ENCODE measurements at places on chromosomes 13 and 19. TPM values are rescaled to one million over a fixed set of nuclear protein-coding genes. Genes with fewer than 3 reads are reported as not detected.

GRCh38 chr19:46205183-46205984, 24.2 kb upstream of the IGFL1 start:
- no peak for DNase-seq
- H3K27me3 ChIP-seq = no peaks in the 10 kb centered on the region
- no peak overlapping the region for H3K4me3 ChIP-seq
- H3K27ac ChIP-seq = no peak overlapping the region
- no peaks in the 10 kb centered on the region for H3K4me1 ChIP-seq
- no peaks in the 10 kb centered on the region for H3K36me3 ChIP-seq

- H3K36me3 ChIP-seq = no peaks in the 10 kb centered on the region
- no peak overlapping the region for H3K27ac ChIP-seq
- DNase-seq = no peak
Observed at GRCh38 chr13:41384749-41385503, 72.4 kb upstream of the RGCC start.

GRCh38 chr13:100984085-100984705, 309.6 kb upstream of the TMTC4 start:
- H3K27ac ChIP-seq = no peak overlapping the region
- H3K4me3 ChIP-seq = no peak overlapping the region
- no peak for DNase-seq
- H3K4me1 ChIP-seq = no peaks in the 10 kb centered on the region
- no peaks in the 10 kb centered on the region for H3K36me3 ChIP-seq
- H3K27me3 ChIP-seq = no peaks in the 10 kb centered on the region

DNA sequence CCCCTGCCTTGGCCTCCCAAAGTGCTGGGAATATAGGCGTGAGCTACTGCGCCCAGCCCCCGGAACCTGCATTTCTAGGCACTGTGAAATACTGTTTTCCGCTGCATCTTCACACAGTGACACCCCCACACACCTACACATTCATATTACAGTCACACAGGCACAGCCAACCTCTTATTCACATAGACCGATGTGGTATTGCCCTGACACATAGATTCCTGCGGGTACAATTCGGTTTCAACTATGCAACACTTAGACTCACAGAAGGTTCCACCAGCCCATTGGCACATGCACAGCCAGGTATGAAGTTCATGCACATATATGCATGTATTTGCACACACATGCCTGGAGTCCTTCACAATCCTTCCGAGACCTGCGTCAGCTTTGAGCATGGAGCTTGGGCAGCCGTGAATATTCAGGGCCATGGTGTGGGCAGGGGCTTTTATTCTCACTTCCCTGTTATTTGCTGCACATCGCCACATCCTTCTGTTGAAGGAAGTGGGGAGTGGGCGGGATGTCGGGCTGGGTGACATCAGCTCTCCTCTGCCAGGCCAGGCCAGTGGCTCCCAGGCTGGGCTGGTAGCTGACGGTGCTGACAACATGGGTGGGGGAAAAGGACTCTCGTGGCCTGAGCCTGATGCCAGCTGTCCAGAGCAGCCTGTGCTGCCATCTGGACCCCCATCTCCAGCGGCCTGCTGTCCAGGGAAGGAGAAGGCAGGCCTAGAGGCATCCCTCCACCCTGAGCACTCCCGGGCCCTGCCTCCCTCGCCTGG, 5.4 kb upstream of the CDC37 start:
- H3K4me1 ChIP-seq = peaks cover 92% of the 10 kb centered on the region
- peak; percentile 92 for DNase-seq

DNA sequence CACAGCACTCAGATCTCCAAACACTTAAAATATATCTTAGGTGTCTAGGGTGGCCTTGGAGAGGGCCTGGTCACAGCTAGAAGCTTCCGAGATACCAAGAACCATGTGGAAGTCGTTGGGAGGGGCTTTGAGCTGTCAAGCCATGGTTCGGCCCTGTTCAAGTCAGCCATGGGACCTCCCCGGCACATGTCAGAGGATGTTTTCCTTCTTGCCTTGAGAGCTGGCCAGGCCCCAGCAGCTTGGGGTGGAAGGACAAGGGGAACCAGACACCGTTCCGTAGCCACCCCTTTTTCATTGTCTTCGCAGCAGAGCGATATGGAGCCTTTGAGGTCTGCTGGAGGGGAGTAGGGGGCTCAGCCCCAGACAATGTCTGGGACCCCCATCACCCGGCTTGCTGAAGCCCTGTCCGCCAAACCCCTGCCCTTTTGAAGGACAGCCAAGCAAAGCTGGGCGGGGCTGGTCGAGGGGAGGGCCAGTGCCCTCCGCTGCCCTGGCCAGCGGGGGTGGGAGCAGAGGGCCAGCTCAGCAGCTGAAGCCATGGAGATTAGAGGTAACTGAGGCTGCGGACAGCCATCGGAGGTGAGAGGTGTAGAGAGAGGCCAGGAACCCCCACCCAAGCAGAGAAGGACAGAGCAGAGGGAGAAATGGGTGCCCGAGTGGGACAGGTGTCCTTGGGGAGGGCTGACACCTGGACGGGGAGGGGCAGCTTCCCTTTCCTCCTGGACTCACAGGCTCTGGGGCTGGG, 435 bp downstream of the KLK11 start:
- peaks cover 2% of the 10 kb centered on the region for H3K4me1 ChIP-seq
- no peaks in the 10 kb centered on the region for H3K36me3 ChIP-seq
- H3K4me3 ChIP-seq = no peak overlapping the region
- DNase-seq = no peak
- no peak overlapping the region for H3K27ac ChIP-seq

DNA sequence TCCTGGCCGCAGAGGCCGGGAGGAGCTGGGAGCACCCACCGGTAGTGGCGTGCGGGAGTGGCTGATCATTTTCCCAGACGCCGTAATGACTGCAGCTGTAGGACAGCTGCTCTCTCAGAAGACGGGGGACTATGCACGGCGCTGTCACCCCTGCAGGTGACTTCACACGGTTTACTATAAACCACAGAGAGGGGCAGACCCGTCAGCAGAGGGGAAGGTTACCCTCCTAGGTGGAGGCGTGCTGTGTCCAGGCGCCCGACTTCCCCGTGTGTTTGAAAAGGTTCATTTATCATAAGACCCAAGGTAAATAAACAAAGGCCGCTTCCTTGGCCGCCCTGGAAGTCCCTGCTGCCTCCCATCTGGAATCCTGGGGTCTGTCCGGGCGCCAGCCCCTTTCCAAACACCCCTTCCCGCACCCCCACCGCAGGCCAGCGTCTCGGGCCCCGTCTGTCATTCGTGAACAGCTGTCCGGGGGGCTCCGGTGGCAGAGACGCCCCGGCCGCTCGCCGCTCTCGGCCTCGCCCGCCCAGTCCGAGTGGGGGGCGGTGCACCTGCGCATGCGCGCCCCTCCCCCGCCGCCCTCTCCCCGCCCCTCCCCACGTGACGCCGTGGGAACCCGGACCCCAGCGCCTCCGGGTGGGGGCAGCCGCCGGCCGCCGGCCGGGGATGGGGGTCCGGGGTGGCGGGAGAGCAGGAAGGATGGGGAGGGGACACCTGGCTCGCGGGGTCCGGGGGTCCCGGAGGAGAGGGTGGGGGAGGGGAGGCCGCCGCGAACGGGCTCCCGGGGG, 915 bp downstream of the SHC2 start:
- H3K4me3 ChIP-seq = peak overlapping the region; percentile 46
- peaks cover 51% of the 10 kb centered on the region for H3K27me3 ChIP-seq
- no peaks in the 10 kb centered on the region for H3K36me3 ChIP-seq
- DNase-seq = no peak

DNA sequence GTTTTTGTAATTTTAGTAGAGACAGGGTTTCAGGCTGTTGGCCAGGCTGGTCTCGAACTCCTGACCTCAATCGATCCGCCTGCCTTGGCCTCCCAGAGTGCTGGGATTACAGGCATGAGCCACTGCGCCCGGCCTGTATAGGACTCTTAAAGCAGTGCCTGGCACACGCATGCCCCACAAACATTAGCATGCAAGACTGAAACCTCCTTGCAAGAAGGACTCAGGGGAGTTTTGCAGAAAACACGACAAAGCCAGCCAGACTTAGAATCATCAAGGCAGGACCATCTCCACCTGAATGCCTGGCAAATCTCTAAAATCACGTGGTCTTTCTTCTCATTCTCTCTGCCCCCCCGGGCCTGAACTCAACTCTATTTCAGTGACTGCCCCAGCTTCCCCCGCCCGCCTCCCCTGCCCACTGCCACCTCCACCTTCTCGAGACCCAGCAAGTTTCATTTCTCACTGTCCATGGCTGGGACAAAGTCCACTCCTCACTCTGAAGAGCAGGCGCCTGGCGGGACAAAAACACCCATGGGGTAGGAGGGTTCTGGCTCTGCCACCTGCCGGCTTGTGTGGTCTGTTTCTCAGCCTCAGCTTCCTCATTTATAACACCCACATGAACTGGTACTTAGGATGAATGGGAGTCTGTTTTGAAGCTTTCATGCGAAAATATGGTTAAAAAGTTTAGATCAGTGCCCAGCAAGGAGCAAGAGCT, 2.4 kb downstream of the TICAM1 start:
- H3K4me1 ChIP-seq = peaks cover 20% of the 10 kb centered on the region
- peak; percentile 77 for DNase-seq
- H3K36me3 ChIP-seq = no peaks in the 10 kb centered on the region
- no peaks in the 10 kb centered on the region for H3K27me3 ChIP-seq
- peak overlapping the region; percentile 51 for H3K27ac ChIP-seq

DNA sequence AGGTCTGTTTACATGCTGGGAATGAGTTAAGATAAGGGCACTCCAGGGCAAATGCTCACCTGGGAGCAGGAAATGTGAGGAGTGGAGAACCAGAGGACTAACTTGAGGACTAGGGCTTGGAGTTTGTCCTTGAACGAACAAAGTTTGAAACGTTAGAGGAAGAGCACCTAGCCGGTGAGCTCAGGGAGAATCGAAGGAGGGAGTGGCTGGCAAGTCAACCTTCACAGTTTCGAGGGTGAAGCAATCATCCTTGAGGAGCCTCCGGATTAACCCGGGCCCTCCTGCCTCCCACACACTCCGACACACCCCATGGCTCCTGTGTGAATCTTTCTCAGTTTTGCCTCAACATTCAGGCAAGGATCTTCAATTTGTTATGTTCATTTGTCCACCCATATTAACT, 58.6 kb downstream of the LMO7 start:
- H3K36me3 ChIP-seq = no peaks in the 10 kb centered on the region
- no peak overlapping the region for H3K4me3 ChIP-seq
- no peak for DNase-seq
- H3K27ac ChIP-seq = no peak overlapping the region
- peaks cover 4% of the 10 kb centered on the region for H3K4me1 ChIP-seq

GRCh38 chr19:33268162-33268991, 34.0 kb downstream of the CEBPA start:
- peaks cover 32% of the 10 kb centered on the region for H3K4me1 ChIP-seq
- H3K4me3 ChIP-seq = no peak overlapping the region
- H3K27ac ChIP-seq = peak overlapping the region; percentile 60
- peaks cover 26% of the 10 kb centered on the region for H3K27me3 ChIP-seq

- H3K27ac ChIP-seq = no peak overlapping the region
- no peaks in the 10 kb centered on the region for H3K4me1 ChIP-seq
- H3K4me3 ChIP-seq = no peak overlapping the region
- H3K27me3 ChIP-seq = no peaks in the 10 kb centered on the region
Observed at GRCh38 chr19:46381756-46382345, 31.5 kb downstream of the CCDC8 start.

DNA sequence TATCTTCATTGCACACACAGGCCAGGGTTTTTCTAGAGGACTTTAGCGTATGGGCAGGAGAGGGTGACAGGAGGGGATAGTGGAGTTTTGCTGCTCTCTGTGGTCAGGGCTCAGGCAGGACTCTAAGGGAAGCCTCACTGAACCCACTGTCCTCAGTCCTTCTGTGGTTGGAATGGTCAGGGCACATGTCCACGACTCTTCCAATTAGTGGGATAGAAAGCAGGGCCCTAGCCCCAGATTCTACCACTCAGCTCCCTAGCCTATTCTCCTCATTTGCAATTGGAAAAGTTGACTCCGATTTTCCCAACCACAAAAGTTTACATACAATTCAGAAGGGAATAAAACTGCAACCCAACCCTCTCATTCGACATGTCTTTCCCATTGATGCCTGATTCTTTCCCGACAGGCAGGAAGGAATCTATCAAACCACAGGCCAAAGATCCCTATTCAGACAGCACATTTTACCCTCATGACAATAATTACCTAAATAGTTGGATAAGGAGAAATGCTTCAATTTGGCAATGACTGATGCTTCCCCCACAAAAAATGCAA, 38.2 kb downstream of the TGDS start:
- H3K27me3 ChIP-seq = no peaks in the 10 kb centered on the region
- no peaks in the 10 kb centered on the region for H3K4me1 ChIP-seq
- no peak for DNase-seq

DNA sequence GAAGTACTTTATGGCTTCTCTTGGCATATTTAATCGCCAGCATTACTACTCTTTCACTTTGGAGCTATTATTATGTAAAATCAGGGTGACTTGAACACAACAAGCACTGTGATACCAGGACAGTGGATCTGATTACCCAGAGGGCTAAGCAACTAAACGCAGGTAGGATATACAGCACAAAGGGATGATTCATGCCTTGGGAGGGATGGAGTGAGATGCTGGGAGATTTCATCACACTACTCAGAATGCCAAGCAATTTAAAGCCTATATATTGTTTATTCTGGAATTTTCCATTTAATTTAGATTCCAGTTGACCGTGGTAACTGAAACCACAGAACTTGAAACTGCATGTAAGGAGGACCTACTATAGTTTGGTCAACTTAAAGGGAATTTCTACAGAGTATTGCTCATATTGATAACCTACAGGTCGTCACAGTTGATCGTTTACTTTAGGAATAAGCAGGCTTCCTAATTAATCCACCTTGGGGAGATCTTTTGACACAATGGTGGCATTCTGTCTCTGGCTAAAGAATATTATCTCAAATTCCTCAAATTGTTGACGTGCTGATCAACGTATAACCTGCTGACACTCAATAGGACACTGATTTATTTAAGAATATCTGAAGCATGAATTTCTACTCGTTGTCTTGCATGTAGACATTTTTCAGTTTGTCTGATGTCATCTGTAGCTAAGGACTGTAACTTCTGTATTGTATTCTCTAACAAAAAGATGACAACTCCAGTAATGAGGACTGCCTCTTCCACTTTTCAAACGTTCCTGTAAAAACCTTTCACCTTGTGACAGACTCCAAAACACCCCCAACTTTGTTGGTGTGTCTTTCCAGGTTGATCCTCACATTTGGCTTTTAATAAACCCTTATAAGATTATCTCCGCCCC, 254.2 kb downstream of the GPC5 start:
- no peak overlapping the region for H3K4me3 ChIP-seq
- no peak overlapping the region for H3K27ac ChIP-seq
- DNase-seq = no peak

DNA sequence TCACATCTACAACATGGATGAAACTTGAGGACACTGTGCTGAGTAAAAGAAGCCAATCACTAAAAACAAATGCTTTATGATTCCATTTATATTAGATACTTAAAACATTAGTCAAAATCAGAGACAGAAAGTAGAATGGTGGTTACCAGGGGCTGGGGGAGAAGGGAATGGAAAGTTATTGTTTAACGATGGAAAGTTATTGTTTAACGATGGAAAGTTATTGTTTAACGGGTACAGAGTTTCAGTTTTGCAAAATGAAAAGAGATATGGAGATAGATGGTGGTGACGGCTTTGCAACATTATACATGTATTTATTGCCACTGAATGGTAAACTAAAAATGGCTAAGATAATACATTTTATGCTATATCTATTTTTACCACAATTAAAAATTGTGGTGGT, 160.6 kb downstream of the TUBA3C start:
- DNase-seq = no peak
- no peak overlapping the region for H3K27ac ChIP-seq
- no peaks in the 10 kb centered on the region for H3K27me3 ChIP-seq

The SLC8A2 gene
- total RNA-seq = not detected

The C2CD4C gene
- 2.1 TPM for total RNA-seq

The HIF3A gene
- 25.9 TPM for total RNA-seq

The GIPC1 gene
- total RNA-seq = 40.4 TPM

The MBD3L2 gene
- not detected for total RNA-seq

The C19orf33 gene
- not detected for total RNA-seq

The TNFRSF19 gene
- total RNA-seq = 3.1 TPM

The LILRA1 gene
- 34.6 TPM for total RNA-seq
